Fibroblast of skin of right quadriceps (primary cell): ENCODE measurements at places on chromosomes 16 and 17.

- no peak for DNase-seq
These were observed 73.8 kb upstream of the METRNL start for GRCh38 chr17:83005639-83006038.

GRCh38 chr17:33520426-33521330 lies 227.6 kb upstream of the ASIC2 start:
- DNase-seq, result peak; percentile 7

DNA sequence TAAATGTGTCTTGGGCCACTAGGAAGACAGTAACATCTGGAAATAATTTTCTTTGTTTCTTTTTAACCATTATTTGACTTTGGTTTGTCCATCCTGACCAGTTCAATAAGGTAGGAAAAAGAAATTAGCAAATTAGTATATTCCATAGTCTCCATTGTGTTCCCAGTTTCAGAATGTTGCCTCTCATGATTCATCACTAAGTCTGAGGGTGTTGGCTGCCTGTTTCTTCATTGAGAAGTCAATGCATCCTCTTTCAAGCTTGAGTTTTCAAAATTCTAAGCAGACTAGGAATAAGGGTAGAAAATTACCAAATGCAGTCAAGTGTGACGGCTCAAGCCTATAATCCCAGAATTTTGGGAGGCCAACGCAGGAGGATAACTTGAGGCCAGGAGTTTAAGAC lies 41.9 kb downstream of the ZFHX3 start:
- no peak for DNase-seq

DNA sequence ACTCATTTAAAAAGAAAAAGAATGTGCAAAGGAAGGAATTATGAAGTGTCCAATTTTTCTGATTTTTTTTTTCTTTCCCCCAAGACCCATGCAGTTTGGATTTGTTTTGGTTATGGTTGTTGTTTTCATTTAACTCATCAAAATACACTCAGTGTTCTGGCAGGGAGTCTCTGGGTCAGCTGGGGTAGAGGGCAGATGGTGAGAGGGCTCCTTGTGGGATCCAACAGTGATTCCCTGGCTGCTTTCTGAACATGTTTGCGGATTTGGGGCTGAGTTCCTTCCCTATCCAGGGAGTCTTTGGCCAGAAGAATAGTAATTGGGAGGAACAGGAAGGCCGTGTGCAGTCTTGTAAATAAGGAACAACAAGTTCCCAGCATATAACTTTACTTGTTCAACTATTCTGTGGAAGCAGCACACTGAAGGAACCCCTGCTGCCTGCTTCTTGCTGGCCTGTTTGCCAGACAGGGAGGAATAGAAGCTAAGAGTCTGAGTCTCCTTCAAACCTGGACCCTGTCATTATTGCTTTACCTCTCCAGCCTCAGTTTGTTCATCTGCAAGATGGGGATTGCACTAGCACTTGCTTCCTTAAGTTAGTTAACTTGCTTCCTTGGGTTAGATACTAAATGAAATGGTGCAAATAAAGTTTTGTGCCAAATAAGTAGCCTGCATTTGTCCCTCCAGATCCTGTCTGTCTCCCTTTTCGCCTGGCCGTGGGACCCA lies 32.1 kb downstream of the C17orf67 start:
- no peak for DNase-seq
